Glutamatergic neuron (in vitro differentiated cells): ENCODE measurements at places on chromosomes 6 and 20. TPM values are rescaled to one million over a fixed set of nuclear protein-coding genes. Genes with fewer than 3 reads are reported as not detected.
A peak's percentile ranks its signal among the peaks of the same experiment; 100 is the strongest.

GRCh38 chr6:76706631-76707030 is 634.2 kb upstream of the IMPG1 start:
- DNase-seq = no peak
- no peak overlapping the region for H3K4me3 ChIP-seq
- H3K4me1 ChIP-seq = no peaks in the 10 kb centered on the region
- no peak overlapping the region for H3K27ac ChIP-seq
- H3K36me3 ChIP-seq = no peaks in the 10 kb centered on the region

- no peak for DNase-seq
- H3K4me1 ChIP-seq = peaks cover 80% of the 10 kb centered on the region
- H3K4me3 ChIP-seq = no peak overlapping the region
- H3K27me3 ChIP-seq = no peaks in the 10 kb centered on the region
- H3K36me3 ChIP-seq = no peaks in the 10 kb centered on the region
Measured at GRCh38 chr20:1377341-1377871, 15.4 kb downstream of the FKBP1A start.

- DNase-seq = no peak
- no peaks in the 10 kb centered on the region for H3K4me1 ChIP-seq
- no peak overlapping the region for H3K4me3 ChIP-seq
- H3K27me3 ChIP-seq = peaks cover 2% of the 10 kb centered on the region
- H3K27ac ChIP-seq = no peak overlapping the region
Measured at GRCh38 chr6:147382945-147383554, 125.4 kb upstream of the SAMD5 start.

DNA sequence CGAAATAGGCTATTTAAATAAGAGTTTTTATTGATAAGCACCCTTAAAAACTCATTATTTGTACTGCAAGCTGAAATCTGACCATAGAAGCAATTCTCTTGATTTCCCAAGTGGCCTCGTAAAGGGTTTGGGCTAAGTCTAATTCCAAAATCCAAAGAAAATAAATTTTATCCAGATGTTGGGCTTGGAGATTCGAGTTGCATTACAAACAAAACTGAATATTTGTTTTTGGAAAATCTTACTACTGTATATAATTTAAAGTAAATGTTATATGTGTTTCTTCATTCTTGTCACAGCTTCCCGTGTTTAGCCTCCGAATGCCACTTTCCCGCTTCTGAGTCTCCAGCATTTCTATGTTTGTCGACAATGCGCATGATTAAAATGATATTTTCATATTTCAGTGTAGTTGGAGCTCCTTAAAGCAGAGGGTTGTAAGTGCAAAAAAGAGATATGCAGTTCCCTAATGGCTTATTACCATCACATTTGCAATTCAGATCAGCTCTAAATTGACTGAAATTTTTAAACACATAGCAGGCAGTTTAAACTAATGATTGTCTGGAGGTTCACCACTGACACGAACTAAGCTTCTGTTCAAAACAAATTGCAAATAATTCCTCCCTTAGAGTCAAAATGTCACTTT is 47.0 kb downstream of the PRL start:
- no peaks in the 10 kb centered on the region for H3K36me3 ChIP-seq
- peaks cover 42% of the 10 kb centered on the region for H3K4me1 ChIP-seq
- peak overlapping the region; percentile 46 for H3K27ac ChIP-seq
- peak overlapping the region; percentile 57 for H3K4me3 ChIP-seq
- DNase-seq = no peak

GRCh38 chr6:7112741-7113313 is 5.1 kb downstream of the RREB1 start:
- peaks cover 4% of the 10 kb centered on the region for H3K27me3 ChIP-seq
- peak; percentile 29 for DNase-seq
- no peaks in the 10 kb centered on the region for H3K36me3 ChIP-seq
- peaks cover 8% of the 10 kb centered on the region for H3K4me1 ChIP-seq
- peak overlapping the region; percentile 72 for H3K4me3 ChIP-seq

- no peak overlapping the region for H3K27ac ChIP-seq
- no peaks in the 10 kb centered on the region for H3K36me3 ChIP-seq
- H3K27me3 ChIP-seq = no peaks in the 10 kb centered on the region
- H3K4me1 ChIP-seq = no peaks in the 10 kb centered on the region
- no peak overlapping the region for H3K4me3 ChIP-seq
Measured at GRCh38 chr6:20840675-20841074, 306.4 kb downstream of the CDKAL1 start.

DNA sequence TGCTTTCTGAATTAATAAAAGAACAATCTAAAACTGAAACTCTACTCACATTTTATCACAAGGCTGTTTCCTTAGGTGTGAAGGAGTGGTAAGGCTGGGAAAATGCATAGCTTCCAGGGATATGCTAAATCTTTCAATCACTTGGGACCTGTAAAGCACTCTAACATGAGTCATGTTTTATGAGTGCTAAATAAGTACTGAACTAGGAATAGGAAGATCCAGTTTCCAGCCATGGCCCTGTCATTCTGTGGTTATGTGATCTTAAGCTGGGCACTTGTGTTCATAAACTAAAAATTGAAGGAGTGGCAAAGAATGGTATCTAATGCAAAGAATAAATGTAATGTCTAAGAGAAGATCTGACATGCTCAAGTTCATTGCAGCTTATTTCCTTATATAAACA is 6.1 kb upstream of the TMEM200A start:
- no peak overlapping the region for H3K27ac ChIP-seq
- no peak for DNase-seq
- H3K4me1 ChIP-seq = peaks cover 3% of the 10 kb centered on the region
- no peak overlapping the region for H3K4me3 ChIP-seq
- no peaks in the 10 kb centered on the region for H3K36me3 ChIP-seq
- H3K27me3 ChIP-seq = peaks cover under 1% of the 10 kb centered on the region

DNA sequence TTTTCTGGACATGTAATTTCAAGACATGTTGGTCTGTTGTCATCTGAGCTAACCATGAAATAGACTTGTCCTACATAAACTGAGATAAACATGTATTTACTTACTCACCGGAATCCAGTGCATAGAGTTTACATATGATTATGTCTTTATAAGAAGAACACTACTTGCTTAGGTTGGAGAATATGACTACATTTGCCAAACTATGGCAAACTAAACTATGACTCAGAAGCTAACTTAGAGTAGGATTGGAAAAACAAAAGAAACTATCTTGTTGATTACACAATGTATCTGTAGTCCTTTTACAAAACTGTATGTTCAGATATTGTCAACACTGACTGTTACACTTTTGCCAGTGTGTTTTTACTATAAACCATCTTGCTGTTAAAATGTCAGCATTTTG is 113.3 kb downstream of the CRYBG1 start:
- H3K4me3 ChIP-seq = no peak overlapping the region
- no peak overlapping the region for H3K27ac ChIP-seq
- H3K4me1 ChIP-seq = peaks cover 3% of the 10 kb centered on the region
- H3K36me3 ChIP-seq = no peaks in the 10 kb centered on the region
- DNase-seq = no peak

DNA sequence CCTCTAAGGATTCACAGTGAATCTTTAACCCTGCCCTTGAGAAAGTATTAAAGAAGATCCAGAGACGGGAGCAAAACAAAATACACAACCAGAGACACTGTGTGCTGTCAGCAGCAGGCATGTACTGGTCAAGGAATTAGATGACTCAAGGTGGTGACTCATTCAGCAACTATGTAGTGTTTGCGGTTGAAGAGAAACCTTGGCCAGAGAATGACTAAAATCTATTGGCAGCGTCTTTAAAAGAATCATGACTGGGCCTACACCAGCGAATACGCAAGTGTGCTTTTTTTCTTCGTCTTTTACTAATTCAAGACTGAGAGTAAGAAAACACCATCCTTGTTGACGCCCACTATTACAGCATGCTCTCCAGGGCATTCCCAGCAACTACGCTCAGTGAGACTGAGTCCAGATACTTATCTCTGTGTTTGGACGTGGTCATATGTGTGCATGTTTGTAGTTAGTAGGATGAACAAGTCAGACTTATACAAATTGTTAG is 72.4 kb upstream of the BACH2 start:
- H3K36me3 ChIP-seq = peaks cover 5% of the 10 kb centered on the region
- no peak overlapping the region for H3K4me3 ChIP-seq
- H3K27ac ChIP-seq = peak overlapping the region; percentile 59
- no peak for DNase-seq
- peaks cover 30% of the 10 kb centered on the region for H3K4me1 ChIP-seq
- peaks cover 2% of the 10 kb centered on the region for H3K27me3 ChIP-seq

GRCh38 chr6:27795697-27796494 is 116.3 kb downstream of the OR2B2 start:
- no peak for DNase-seq
- H3K27ac ChIP-seq = peak overlapping the region; percentile 8

DNA sequence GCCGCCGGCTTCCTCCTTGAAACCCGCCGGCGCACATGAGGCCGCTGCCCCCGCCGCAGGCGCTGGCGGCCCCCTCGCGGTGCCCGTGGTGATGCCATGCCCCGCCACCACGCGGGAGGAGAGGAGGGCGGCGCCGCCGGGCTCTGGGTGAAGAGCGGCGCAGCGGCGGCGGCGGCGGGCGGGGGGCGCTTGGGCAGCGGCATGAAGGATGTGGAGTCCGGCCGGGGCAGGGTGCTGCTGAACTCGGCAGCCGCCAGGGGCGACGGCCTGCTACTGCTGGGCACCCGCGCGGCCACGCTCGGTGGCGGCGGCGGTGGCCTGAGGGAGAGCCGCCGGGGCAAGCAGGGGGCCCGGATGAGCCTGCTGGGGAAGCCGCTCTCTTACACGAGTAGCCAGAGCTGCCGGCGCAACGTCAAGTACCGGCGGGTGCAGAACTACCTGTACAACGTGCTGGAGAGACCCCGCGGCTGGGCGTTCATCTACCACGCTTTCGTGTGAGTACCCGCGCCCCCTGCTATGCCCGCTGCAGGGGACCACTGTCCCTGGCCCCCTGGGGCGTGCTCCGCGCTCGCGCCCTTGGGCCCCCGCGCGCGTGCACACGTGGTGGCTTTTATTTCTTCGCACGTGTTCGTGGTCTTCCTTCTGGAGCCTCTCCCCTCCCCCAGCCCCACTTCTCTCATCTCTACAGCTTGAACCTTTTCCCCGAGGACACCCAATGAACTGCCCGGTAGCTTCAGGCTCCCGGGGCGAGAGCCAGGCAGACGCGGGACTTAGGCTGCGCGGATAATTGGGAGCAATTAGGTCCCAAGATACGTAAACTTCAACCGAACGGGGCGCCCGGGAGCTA is 453 bp downstream of the KCNQ5 start:
- H3K4me1 ChIP-seq = peaks cover 17% of the 10 kb centered on the region
- H3K4me3 ChIP-seq = peak overlapping the region; percentile 94
- H3K36me3 ChIP-seq = no peaks in the 10 kb centered on the region
- DNase-seq = peak; percentile 71
- no peak overlapping the region for H3K27ac ChIP-seq

DNA sequence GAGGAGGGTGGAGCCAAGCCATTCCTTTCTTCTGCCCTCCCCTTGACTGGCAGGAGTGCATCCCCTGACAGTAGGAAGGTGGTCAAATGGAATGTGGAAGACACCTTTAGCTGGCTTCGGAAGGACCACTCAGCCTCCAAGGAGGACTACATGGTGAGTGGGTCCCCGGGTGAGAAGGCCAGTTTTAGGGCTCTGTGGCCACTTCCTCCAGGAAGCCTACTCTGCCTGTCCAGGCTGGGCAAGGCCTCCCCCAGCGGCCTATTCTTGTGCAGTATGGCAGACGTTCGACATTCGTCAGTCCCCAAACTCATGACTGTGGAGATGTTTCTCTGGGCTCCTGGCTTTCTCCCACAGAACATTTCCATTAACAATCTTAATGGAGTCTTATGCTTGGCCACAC is 9.1 kb downstream of the PCIF1 start:
- no peak overlapping the region for H3K4me3 ChIP-seq
- no peak for DNase-seq
- no peak overlapping the region for H3K27ac ChIP-seq
- no peaks in the 10 kb centered on the region for H3K36me3 ChIP-seq
- H3K27me3 ChIP-seq = no peaks in the 10 kb centered on the region
- H3K4me1 ChIP-seq = no peaks in the 10 kb centered on the region

PRKN gene
- 7.0 TPM for total RNA-seq

TMEM200A gene
- 25.4 TPM for total RNA-seq

MYLK4 gene
- total RNA-seq = 0.49 TPM

ADGRG6 gene
- not detected for total RNA-seq

SPATS1 gene
- not detected for total RNA-seq

JPH2 gene
- total RNA-seq = 0.07 TPM

EYS gene
- 13.2 TPM for total RNA-seq
